ENCODE measurements at places on chromosomes 3 and 15.

GRCh38 chr3:136193278-136194054, 2.7 kb downstream of the MSL2 start:
- DNase-seq, result no peak

GRCh38 chr15:62432702-62433398, 267.8 kb upstream of the C2CD4B start:
- DNase-seq, result no peak

DNA sequence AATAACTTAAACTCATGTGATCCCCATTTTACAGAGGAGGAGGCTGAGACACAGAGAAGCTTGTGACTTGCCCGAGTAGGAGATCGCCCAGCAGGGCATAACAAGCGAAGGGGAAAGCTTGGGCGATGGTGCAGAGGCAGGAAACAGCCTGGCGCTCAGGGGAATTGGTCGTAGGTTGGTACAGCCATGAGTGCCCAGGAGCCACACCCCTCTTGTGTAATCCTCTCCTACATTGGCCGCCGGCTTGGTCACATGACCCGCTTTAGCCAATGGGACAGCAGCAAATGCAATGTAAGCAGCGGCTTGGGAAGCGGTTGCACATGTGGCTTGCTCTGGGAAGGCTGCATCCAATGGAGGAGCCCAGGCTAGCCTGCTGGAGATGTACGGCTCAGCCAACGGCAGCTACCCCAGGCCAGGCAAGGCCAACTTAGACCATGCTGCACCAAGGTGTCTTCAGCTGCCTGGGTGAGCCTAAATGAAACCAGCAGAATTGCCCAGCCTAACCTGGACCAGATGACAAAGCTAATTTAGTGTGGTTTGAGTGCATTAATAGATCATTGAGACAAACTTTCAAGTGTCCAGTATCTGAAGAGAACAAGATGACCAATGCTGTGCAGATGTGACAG, 50.3 kb upstream of the SLC6A6 start:
- DNase-seq, result no peak

- DNase-seq, result peak; percentile 10
Measured at GRCh38 chr15:33242165-33242564, 47.7 kb upstream of the FMN1 start.

- DNase-seq, result no peak
Measured at GRCh38 chr3:15682561-15683185, 81.1 kb downstream of the BTD start.

DNA sequence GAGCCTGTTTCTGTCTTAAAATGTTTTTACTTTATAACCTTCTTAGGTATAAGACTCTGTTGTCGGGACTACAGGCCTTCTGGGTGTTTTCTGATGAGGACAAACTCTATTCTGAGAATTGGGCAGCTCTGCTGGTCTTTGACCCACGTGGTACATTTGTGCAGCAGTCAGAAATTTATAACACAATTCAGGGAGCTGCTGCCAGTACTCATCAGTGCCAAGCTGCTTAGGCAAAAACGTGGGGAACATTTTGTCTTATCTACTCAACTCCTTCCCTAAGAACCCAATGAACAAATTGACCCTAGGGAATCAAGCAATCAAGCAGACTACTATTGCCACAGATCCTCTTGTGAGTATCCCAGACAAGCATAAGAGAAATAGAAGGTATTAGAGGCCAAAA, 180.7 kb upstream of the PDZRN3 start:
- no peak for DNase-seq

DNA sequence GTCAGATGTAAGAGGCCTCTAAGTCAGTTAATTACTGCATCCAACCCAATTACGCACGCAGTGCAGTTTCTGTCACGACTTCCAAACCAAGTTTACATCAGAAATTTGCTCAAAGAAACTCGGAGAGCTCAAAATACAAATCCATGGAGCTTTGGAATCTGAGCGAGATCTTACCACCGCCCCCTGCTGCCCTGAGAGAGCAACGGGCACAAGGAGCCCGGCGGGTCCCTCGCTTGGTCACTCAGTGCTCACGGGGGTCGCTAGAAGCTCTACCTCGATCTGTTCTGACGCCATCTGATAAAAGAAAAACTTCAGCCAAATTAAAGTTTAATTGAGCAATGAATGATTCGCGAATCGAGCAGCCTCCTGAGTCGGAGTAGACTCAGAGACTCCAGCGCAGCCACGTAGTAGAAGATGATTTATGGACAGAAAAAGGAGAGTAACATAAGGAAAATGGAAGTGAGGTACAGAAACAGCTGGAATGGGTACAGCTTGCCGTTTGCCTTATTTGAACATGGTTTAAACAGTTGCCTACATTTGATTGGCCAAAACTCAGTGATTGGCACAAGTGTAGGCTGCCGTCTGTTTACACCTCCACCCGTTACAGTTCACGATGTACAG, 232.7 kb upstream of the ATP10A start:
- DNase-seq, result no peak

DNA sequence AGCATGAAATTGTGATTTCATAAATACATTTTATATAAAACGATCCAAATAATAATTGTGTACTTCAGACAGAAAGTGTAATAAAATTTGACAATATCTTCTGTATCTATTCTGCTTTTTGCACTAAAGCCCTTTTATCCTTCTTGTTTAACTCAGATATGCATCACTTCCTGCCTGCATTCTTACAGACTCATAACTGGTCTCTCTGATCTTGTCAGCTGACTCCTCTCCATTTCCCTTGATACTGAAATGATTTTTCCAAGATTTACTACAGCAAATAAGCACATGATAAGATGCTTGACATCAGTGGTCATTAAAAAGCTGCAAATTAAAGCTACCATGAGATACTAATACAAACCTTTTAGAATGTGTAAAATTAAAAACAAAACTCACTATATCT, 25.3 kb upstream of the SI start:
- no peak for DNase-seq

GRCh38 chr3:41907330-41908073, 54.4 kb downstream of the ULK4 start:
- no peak for DNase-seq

DNA sequence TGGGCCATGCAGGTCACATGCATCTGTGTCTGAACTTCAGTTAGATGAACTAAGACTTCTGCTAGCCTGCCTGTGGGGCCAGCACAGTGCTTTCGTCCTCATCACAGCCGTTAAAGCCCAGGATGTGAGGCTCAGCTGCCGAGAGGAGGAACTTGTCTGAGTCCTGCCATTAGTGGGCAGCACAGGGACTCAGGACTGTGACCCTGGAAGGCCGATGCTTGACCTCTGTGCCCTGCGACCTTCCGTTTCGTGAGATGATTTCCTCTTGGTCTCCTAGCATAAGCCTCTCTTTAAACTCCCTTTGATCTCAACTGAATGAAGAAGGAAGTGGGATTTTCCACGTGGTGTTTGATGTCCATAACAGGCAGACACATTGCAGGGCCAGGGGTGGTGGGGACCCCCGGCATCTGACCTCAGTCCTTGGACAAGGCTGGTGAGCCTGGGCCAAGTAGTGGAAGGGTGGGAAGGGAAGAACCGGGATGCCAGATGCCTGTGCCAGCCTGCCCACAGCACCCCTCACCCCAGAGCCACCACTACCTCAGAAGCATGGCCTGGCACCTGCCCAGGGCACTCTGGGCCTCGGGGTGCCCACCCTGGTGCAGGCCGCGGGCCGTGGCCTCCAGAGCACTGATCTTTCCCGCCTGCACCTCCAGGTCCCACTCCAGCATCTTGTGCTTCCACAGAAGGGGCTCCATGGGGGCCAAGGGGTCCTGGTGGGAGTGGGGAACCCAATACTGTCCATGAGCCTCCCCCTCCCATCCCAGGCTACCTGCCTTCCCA, 21.6 kb downstream of the PLA2G4B start:
- no peak for DNase-seq

DNA sequence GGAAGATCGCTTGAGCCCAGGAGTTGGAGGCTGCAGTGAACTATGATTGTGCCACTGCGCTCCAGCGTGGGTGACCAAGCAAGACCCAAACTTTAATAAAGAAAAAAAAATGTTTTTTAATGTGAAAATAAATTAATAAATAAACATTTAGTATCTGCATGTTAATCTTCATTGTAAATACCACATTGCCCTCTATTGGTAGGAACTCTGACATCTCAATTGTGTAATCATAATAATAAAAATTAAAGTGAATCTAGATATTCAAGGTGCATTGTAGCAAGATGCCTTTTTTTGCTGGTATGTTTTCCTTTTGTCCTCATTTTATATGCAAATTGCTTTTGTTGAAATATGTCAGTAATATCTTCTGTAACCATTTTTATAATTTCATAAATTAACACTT, 95.0 kb upstream of the LIMD1 start:
- no peak for DNase-seq
